KG1 (cell line): ENCODE measurements at places on chromosomes 5 and 9.

- DNase-seq: no peak
These were observed 16.2 kb downstream of the ANKH start for GRCh38 chr5:14855366-14855765.

DNA sequence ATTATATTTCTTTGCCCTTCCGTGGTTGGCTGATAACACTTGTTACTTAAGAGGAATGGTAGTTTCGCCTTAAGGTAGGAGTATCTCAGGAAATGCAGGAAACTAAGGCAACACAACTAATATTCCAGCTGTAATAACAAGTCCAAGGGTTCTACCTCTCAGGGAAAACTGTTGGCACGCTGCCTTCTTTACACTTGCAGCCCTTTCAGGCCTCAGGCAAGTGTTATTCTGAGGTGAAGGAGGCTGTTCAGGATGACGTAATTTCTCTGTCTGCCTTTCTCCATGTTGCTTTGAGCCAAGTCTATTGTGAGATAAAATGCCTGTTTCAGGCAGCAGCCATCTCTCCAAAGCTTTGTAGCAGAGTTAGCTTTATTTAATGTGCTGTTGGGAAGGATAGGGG, 38.0 kb downstream of the VCAN start:
- no peak for DNase-seq

DNA sequence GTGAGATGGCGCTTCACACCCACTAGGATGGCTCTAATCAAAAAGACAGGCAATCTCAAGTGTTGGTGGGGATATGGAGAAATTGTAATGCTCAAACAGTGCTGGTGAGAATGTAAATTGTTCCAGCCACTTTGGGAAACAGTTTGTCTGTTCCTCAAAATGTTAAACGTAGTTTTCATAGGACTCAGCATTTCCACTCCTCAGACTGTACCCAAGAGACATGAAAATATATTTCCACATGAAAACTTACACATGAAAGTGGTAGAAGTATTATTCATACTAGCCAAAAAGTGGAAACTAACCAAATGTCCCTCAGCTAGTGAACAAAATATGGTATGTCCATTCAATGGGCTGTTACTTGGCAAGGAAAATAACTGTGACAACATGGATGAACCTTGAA, 107.7 kb upstream of the CTSL start:
- DNase-seq: no peak

- no peak for DNase-seq
These were observed 23.8 kb downstream of the KLF4 start for GRCh38 chr9:107465467-107466451.

GRCh38 chr9:21104787-21105186, 27.0 kb upstream of the IFNB1 start:
- no peak for DNase-seq

DNA sequence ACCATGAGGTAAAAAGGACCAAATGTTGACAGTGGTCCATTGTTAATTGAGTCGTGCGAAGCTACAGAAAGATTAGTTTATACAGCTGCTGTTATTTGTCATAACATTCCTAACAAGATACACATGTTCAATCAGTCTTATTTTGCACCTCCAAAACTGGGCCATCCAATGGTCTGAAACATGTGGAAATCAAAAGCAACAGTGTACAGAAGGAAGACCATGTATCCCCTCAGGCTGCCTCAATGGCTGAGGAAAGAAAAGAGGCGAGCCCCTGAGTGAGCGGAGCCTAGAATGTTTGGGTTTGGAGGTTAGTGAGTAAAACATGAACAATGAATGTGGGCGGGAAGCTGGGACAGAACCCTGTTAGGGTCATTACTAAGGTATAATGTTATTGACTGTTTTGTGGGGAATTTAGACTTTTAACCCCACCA, 35.6 kb downstream of the NFIB start:
- no peak for DNase-seq

- DNase-seq: no peak
These were observed 8.9 kb upstream of the EPB41L4B start for GRCh38 chr9:109329638-109330258.

DNA sequence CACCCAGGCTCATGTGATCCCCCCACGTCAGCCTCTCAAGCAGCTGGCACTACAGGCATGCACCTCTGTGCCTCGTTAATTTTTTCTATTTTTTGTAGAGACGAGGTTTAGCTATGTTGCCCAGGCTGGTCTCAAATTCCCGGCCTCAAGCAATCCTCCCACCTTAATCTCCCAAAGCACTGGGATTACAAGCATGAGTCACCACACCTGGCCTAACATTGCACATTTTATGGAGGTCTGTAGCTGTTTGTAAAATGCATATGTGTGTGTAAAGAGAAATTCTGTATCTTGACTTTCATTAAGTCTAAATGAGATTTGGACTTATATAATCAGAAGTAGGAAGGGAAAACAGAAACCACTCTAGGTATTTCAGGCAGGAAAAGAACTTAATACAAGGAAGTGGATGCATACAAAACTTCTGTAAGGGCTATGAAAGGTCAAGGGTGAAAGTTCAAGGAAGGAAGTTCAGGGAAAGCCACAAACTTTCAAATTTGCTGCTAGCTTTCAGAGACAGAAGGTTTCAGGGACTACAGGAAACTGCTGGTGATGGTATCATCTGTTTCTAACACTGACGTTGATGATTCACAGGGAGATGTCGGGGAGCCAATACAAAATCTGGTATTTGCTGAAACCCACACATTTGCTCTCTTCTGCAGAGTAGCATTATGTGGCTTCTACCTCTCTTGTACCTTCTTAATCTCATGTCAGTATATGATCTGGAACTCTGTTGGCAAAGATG, 209.4 kb downstream of the PIK3R1 start:
- DNase-seq: peak; percentile 76

GRCh38 chr5:181245427-181246275, 1.9 kb upstream of the RACK1 start:
- DNase-seq: no peak

GRCh38 chr9:84218322-84218721, 122.2 kb downstream of the SLC28A3 start:
- DNase-seq: no peak

GRCh38 chr5:123279136-123279535, 144.1 kb downstream of the CEP120 start:
- DNase-seq: no peak

GRCh38 chr9:94654165-94654894, 15.0 kb upstream of the FBP1 start:
- no peak for DNase-seq

GRCh38 chr9:87973730-87974292, 522 bp downstream of the CDK20 start:
- DNase-seq: no peak

GRCh38 chr9:110641293-110641692, 27.3 kb upstream of the MUSK start:
- no peak for DNase-seq

GRCh38 chr5:75756981-75757380, 39.7 kb upstream of the POC5 start:
- DNase-seq: no peak

DNA sequence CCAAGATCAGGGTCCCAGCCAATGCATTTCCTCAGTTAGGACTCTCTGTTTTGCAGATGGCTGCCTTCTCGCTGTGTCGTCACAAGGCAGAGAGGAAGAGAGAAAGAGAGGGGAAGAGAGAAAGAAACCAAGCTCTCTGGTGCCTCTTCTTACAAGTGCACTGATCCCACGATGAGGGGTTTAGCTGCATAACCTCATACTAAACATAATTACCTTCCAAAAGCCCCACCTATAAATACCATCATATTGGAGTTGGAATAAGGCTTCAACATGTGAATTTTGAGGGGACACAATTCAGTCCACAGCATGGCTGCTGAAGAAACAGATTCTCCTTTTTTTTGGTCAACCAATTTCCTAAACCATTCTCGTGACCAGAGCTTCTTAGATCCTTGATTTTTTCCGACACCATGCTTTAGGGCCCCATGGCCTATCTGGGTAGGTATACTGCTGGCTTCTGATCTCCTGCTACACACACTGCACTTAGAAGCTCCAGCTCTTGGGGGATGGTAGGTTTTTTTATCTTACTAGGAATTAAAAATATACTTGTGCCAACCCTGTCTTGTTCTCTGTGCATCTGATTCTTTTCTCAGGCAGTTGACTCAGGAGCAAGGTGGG, 5.1 kb downstream of the CAMK4 start:
- DNase-seq: no peak

- no peak for DNase-seq
These were observed 165.5 kb upstream of the CD180 start for GRCh38 chr5:67361932-67362729.

- DNase-seq: no peak
These were observed 335 bp downstream of the ROPN1L start for GRCh38 chr5:10441992-10442435.

GRCh38 chr5:54404568-54404967, 50.9 kb upstream of the HSPB3 start:
- no peak for DNase-seq

DNA sequence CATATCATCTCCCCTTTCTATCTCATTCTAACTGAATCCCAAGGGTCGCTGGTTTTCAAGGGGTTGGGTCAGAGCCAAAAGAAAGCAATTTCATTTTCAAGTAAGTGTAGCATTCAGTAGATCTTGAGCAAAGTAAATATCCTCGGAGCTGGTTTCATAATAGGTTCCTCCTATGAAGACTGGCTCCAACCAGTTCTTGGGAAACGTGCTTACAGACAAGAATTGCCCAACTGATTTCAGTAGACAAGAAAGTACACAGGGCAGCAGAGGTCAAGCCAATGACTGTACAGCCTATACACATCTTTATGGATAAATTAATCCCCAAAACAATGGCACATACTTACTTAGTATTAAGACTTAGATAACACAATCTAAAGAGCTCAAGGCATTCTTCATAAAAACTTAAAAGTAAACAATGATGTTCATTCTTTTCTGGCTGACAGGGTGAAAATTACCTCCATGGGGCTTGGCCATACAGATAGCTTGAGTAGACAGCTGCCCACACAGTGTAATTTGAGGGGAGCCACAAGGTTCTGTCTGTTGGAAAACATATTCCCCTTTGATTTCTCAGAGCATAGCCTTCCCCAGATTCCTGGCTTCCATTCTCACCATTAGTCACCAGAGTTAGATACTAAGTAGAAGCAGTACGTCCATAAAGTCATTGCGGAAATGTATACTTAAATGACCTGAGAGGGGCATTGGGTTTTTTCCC, 163.9 kb downstream of the ARRDC3 start:
- DNase-seq: no peak

DNA sequence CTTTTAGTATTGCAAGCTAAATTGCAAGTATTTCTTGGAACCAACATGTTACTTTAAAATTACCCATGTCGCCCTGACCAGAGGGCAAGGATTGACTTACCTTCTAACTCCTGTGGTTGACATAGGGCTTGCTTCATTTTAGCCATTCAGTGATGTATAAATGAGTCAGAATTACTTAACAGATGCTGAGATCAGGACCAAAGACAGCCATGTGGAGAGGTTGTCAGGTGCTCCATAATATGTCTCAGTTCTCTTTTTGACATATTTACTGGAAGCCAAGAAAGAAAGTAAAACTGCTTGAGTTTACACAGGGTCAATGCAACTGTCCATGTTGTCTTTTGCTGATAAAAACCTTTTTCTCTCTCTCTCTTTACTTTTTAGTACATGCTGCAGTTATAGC, 33.2 kb downstream of the F2RL2 start:
- no peak for DNase-seq

DNA sequence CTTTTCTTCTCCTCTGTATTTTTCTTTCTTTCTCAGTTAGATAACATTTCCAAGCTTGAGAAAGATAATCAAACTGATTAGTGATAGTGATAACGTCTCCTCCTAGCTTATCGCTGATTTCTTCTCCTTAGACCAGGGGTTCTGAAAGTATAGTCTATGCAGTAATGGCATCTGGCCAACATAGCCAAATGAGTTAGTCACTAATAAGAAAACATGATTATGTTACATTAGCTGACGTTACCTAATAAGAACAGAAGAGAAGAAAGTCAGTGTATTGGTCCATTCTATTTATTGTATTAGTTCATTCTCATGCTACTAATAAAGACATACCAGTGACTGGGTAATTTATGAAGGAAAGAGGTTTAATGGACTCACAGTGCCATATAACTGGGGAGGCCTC, 111.2 kb downstream of the STRBP start:
- DNase-seq: no peak

GRCh38 chr5:87411973-87412629, 629 bp downstream of the CCNH start:
- no peak for DNase-seq

GRCh38 chr9:27514551-27514950, 9.5 kb upstream of the IFNK start:
- no peak for DNase-seq

DNA sequence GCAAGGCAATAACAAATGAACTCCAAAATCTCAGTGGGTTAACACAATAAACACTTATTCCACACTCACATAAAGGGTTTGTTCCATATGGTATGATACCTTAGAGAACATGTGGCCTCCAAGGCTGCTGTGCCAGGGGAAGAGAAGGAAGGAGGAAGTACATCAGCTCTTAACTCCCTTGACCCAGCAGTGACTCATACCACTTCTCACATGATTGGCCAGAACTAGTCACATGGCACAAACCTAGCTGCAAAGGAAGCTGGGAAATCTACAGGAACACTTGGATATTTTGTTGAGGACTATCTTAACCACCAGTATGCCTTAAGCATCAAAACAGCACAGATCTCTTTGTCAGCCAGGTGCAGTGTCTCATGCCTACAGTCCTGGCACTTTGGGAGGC, 99.3 kb downstream of the SLIT3 start:
- DNase-seq: no peak

DNA sequence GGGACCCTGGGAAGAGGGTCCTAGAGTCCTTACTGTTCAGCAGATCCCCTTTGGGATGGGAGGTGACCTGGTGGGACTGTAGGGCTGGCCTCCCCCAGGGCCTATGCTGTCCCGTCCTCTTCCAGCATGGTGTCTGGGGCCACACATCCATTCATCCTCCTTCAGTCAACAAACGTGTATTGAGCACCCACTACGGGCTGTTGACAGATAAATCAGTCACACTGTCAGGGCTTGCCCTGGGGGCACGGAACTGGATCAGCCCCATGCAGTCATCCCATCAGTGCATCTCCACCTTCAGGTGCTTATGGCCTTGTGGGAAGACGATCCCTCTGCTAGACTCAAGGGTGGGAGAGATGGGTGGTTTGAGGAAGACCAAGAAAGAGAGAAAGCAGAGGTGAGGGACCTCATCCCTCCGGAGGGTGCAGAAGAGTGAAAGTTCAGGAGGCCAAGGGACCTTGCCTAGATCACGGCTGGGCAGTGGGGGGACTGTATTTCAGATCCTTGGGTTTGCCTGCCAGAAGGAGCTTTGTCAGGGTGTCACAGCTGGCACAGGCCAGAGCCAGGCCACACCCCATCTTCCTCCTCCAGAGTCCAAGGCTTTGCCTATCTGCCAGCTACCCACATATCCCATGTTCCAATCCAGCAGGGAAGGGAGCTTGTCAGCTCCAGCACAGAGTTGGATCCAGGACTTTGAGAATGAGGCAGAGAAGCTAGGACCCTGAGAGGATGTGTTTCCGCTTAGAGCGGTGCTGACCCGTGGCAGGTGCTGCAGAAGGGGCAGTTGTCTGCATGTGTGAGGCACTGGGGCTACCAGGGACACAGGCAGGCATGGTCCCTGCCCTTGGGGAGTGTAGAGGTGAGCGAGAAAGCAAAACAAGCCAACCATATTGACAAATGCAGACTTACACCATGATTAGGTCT, 30.5 kb downstream of the COL27A1 start:
- no peak for DNase-seq

- DNase-seq: no peak
These were observed 197.6 kb downstream of the KDM4C start for GRCh38 chr9:6955251-6955921.
